Right atrium auricular region (tissue), 2 donors: ENCODE measurements at places on chromosomes 4 and X. TPM values are rescaled to one million over a fixed set of nuclear protein-coding genes. Genes with fewer than 3 reads are reported as not detected.

DNA sequence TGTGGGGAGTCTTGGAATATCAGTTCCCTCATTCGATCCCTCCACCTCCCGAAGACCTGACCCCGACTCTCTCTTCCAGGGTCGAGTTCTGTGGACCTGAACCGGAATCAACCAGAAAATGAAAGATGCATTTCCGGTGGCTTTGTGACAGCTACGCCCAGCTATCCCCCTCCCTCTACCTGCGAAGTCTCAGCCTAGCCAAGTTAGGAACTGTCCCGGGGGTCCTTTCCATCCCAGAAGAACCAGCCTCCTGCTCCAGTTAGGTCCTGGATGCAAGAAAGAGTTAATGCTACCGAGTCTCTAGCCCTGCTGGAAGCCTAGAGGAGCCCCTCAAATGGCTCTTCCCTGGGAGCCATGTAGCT is 13.4 kb upstream of the ETDC start:
- no peak for DNase-seq

DNA sequence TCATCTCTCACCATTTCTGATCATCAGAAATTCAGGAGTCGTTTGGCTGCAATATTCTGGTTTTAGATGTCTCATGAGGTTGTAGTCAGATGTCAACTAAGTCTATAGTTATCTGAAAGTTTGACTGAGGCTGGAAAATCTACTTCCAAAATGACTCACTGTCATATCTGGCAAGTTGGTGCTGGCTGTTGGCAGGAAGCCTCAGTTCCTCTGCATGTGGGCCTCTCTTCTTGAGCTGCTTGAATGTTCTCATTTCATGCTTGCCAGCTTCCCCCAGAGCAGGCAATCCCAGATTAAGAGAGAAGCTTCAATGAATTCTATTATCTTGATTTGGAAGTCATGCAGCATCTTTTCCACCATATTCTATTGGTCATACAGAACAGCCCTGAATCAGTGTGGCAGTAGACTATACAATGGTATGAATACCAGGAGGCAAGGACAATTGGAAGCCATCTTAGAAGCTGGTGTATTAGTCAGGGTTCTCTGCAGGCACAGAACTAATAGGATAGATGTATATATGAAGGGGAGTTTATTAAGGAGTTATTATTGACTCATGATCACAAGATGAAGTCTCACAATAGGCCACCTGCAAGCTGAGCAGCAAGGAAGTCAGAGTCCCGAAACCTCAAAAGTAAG is 46.8 kb upstream of the ELF2 start:
- no peak for DNase-seq

DNA sequence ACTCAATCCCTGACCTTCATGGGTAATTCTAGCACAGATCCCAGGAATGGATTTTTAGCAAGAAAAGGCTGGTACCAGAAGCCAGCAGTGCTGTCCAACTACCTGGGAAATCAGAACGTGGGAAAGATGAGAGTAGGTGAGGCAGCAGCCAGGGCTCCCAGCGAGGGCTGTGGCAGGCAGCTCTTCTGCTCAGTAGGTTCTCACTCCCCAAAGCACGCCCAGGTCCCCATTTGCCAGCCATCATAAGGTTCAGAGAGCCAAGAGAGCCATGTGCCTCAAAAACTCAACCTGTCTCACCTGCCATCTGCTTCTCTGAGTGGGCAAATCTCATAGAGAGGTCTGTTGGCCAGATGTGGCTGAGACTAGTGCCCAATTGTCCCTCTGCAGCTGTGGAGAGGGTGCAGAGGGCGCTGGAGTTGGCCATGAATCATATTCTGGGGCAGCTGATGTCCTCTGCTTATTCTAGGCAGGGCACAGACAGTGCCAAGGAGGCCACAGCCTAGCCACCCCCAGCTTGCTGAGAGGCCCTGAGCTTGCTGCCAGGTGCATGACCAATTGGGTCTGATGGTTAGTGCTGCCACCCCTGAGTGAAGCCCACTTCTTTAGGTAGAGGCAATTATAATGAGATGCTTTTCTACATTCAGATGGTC is 81.7 kb upstream of the GATB start:
- no peak for DNase-seq

DNA sequence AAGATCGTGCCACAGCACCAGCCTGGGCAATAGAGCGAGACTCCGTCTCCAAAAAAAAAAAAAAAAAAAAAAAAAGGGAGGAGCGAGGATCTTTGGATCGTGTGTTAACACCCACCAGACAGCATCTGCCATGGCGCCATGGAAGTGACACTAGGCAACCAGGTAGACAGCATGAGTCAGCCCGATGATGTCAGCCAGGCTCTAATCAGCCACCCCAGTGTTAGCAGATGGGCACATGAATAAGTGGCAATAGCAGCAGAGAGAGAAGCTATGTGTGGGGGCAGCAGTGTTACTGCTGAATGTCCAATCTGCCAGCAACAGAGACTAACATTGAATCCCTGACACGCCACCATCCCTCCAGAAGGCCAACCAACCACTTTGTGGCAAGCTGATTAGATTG is 6.6 kb downstream of the SYN1 start:
- DNase-seq = no peak

GRCh38 chr4:71029504-71029903 is 36.1 kb downstream of the DCK start:
- no peak for DNase-seq

DNA sequence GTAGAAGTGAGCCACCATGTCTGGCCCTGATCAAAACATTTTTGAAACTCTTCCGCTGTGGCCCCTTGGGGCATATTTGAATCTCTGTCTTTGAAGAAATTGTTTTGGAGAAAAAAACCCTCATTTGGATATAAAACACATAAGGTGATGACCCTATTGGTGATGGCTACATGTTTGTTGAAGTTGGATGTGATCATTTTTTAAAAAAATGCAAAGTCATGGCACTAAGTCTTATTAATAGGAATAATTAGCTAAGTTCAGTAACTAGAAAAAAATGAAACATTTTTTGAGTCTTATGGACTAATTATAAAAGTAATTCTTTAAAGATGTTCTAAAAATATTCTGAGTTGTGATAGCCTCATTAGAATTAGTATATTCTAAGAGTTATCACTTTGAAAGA is 17.9 kb upstream of the BBS7 start:
- no peak for DNase-seq

DNA sequence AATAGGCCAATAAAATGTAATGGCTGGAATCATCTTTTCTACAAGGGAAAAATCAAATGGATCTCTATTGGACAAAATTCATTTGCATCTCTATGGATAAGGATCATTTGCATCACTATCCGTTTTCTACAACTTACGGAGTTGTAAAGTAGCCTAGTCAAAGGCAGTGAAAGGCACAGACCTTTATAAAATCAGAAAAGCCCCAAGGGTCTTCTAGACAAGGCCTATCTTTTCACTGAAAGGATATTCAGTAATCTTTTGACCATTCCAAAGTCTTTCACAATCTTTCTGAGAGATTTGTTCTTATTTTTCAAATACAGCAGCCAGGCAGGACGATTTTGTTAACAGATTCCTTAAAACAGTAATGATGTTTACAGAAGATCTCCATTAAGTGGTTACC is 119.5 kb upstream of the JADE1 start:
- DNase-seq = no peak

GRCh38 chr4:147772459-147772969 is 40.6 kb downstream of the ARHGAP10 start:
- no peak for DNase-seq

- no peak for DNase-seq
Measured at GRCh38 chr4:628311-628741, 3.0 kb downstream of the PDE6B start.

Gene MAGEA11
- total RNA-seq = not detected

Gene CFI
- 12.6 TPM for total RNA-seq

Gene TCP11X2
- total RNA-seq = not detected

Gene C4orf36
- total RNA-seq = not detected
